HCT116 (cell line): ENCODE measurements at places on chromosomes 3 and 15.

GRCh38 chr15:78265752-78266224 lies 1.4 kb downstream of the DNAJA4 start:
- peaks cover 29% of the 10 kb centered on the region; the same call in 1 of the 2 replicates for H3K36me3 ChIP-seq
- no peak for DNase-seq
- H3K27me3 ChIP-seq = no peaks in the 10 kb centered on the region
- H3K4me3 ChIP-seq = peak overlapping the region; percentile 75
- no peak overlapping the region for H3K27ac ChIP-seq

DNA sequence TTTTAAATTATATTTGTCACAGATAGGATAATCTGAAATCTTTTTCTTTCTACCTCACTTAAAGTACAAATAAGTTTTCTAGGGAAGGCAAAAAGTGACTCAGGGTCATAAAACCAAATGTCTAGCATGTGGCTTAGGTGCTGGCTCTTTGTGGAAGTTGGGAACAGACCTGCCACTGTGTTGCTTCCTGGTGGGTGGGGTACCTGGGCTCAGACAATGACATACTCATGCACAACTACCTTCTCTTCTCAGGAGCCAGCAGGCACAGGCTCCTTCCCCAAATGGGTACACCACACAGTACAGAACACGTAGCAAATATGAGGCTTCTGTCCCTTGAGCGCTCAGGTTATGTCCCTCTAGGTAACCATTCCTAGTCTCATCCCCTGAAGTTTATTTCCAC lies 40.1 kb upstream of the MUC13 start:
- DNase-seq = no peak
- H3K27me3 ChIP-seq = no peaks in the 10 kb centered on the region
- H3K27ac ChIP-seq = no peak overlapping the region
- H3K4me1 ChIP-seq = peaks cover 10% of the 10 kb centered on the region
- H3K4me3 ChIP-seq = no peak overlapping the region

DNA sequence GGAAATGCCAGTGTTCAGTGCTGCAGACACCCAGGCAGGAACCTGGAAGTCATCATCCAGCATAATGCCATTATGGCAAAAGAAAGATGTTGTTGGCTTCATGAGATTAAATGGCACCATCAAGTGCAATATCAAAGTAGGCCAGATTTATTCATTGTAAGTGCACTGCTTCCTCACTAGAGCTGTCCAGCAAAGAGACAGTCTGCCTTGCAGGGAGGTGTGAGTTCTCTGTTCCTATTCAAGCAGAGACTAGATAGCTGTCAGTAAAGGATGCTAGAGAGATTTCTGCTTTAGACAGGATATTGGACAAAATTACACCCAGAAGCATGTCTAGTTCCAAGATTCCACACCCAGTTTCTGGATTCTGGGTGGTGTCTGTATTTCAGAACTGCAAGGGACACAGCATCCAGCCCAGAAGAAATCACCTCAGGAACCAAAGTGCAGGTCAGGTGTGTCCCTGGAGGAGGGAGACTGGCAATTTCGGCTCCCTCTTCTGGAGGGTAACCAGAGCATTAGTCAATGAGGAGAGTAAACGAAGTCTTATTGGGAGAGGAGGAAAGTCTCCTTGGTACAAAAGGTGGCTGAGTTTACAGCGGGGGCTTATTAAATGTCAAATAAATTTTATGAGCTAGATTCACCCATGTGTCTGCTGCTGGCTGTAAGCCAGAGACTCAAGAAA lies 377.3 kb downstream of the EPHB1 start:
- no peak for DNase-seq
- H3K36me3 ChIP-seq = no peaks in the 10 kb centered on the region
- peaks cover 34% of the 10 kb centered on the region for H3K27me3 ChIP-seq
- no peak overlapping the region for H3K4me3 ChIP-seq
- H3K27ac ChIP-seq = no peak overlapping the region

- H3K27ac ChIP-seq = no peak overlapping the region
- H3K4me3 ChIP-seq = no peak overlapping the region
- H3K4me1 ChIP-seq = no peaks in the 10 kb centered on the region
- no peaks in the 10 kb centered on the region for H3K27me3 ChIP-seq
Observed at GRCh38 chr15:70054366-70054765, 43.4 kb downstream of the TLE3 start.

GRCh38 chr3:197181741-197182140 lies 116.7 kb downstream of the DLG1 start:
- H3K4me1 ChIP-seq = no peaks in the 10 kb centered on the region
- no peaks in the 10 kb centered on the region for H3K27me3 ChIP-seq
- no peak overlapping the region for H3K27ac ChIP-seq
- H3K4me3 ChIP-seq = no peak overlapping the region
- H3K36me3 ChIP-seq = no peaks in the 10 kb centered on the region
- DNase-seq = no peak

- no peak for DNase-seq
- H3K4me3 ChIP-seq = no peak overlapping the region
- no peak overlapping the region for H3K27ac ChIP-seq
- H3K36me3 ChIP-seq = no peaks in the 10 kb centered on the region
- peaks cover 23% of the 10 kb centered on the region for H3K4me1 ChIP-seq
- no peaks in the 10 kb centered on the region; the same call in 1 of the 2 replicates for H3K27me3 ChIP-seq
Observed at GRCh38 chr3:143135150-143135549, 15.6 kb downstream of the CHST2 start.

GRCh38 chr3:115085197-115085865 lies 61.8 kb downstream of the ZBTB20 start:
- no peak for DNase-seq
- H3K36me3 ChIP-seq = no peaks in the 10 kb centered on the region
- no peaks in the 10 kb centered on the region for H3K27me3 ChIP-seq
- no peak overlapping the region for H3K4me3 ChIP-seq
- H3K4me1 ChIP-seq = no peaks in the 10 kb centered on the region

- H3K27ac ChIP-seq = peak overlapping the region; percentile 48
- peak; percentile 98 for DNase-seq
- H3K27me3 ChIP-seq = no peaks in the 10 kb centered on the region
- peaks cover 12% of the 10 kb centered on the region for H3K4me1 ChIP-seq
- H3K36me3 ChIP-seq = no peaks in the 10 kb centered on the region
Observed at GRCh38 chr3:190566043-190566933, 52.4 kb downstream of the IL1RAP start.

- no peaks in the 10 kb centered on the region for H3K27me3 ChIP-seq
- H3K4me3 ChIP-seq = no peak overlapping the region
- no peak overlapping the region for H3K27ac ChIP-seq
- DNase-seq = no peak
Observed at GRCh38 chr15:66894363-66894762, 171.0 kb upstream of the SMAD3 start.

- peaks cover 9% of the 10 kb centered on the region; the same call in 1 of the 2 replicates for H3K36me3 ChIP-seq
- no peak overlapping the region for H3K4me3 ChIP-seq
- no peaks in the 10 kb centered on the region for H3K27me3 ChIP-seq
- no peak for DNase-seq
- peaks cover 74% of the 10 kb centered on the region for H3K4me1 ChIP-seq
Observed at GRCh38 chr3:114709102-114709501, 415.3 kb downstream of the TIGIT start.

GRCh38 chr15:34813446-34814190 lies 18.3 kb upstream of the ACTC1 start:
- no peaks in the 10 kb centered on the region for H3K27me3 ChIP-seq
- no peak for DNase-seq
- peaks cover 6% of the 10 kb centered on the region; the same call in 1 of the 2 replicates for H3K4me1 ChIP-seq
- H3K36me3 ChIP-seq = no peaks in the 10 kb centered on the region

DNA sequence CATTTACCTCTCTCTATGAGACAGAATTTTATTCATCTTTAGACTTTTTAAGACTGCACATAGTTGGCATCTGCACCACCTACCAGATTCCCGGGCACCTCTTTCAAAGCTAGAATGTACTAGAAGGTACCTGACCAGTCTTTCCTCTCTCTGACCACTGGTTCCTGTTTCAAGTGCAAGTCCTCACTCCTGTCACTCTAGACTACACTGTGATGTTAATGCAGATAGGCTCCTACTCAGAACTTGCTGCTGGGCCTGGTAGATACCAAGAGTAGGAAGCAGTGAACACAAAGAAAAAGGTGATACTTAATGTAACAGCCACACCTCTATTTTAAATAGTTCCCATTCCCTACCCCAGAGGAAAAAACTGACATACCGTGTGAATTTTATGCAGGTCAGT lies 8.1 kb upstream of the TCAIM start:
- no peaks in the 10 kb centered on the region; the same call in 1 of the 2 replicates for H3K27me3 ChIP-seq
- H3K4me3 ChIP-seq = no peak overlapping the region
- no peak for DNase-seq

- no peak overlapping the region for H3K4me3 ChIP-seq
- no peaks in the 10 kb centered on the region for H3K36me3 ChIP-seq
- peaks cover 6% of the 10 kb centered on the region; the same call in 1 of the 2 replicates for H3K4me1 ChIP-seq
- DNase-seq = no peak
Observed at GRCh38 chr3:194854659-194855390, 169.1 kb downstream of the FAM43A start.

GRCh38 chr15:27092390-27092789 lies 121.4 kb downstream of the GABRG3 start:
- no peak overlapping the region for H3K27ac ChIP-seq
- H3K4me3 ChIP-seq = no peak overlapping the region
- H3K36me3 ChIP-seq = no peaks in the 10 kb centered on the region
- H3K4me1 ChIP-seq = no peaks in the 10 kb centered on the region

GRCh38 chr15:85592148-85592547 lies 202.6 kb downstream of the KLHL25 start:
- no peaks in the 10 kb centered on the region for H3K36me3 ChIP-seq
- H3K27ac ChIP-seq = no peak overlapping the region
- no peaks in the 10 kb centered on the region for H3K27me3 ChIP-seq
- H3K4me1 ChIP-seq = no peaks in the 10 kb centered on the region
- no peak overlapping the region for H3K4me3 ChIP-seq
- DNase-seq = no peak

DNA sequence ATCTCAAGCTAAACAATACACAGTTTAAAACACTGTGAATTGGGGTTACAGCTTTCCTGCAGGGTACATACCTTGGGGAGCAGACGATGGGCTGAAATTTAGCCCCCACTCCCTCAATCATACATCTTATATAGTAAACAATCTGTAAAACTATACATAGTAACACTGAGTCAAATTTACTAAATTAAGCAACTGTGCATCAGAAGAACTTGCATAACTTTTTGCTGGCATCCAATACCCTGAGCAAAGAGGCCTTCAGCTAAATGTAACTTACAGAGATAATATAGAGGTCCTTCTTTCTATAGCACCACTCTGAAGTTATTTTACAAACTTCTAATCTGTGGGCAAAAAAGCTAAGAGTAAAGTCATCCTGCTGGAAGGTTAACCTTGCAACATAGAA lies 603.6 kb upstream of the TGFBR2 start:
- no peaks in the 10 kb centered on the region for H3K36me3 ChIP-seq
- no peak overlapping the region for H3K4me3 ChIP-seq
- DNase-seq = no peak
